ENCODE measurements at places on chromosomes 3 and 15.

GRCh38 chr15:90006217-90007075 is 5.3 kb downstream of the ZNF710 start:
- DNase-seq = no peak

DNA sequence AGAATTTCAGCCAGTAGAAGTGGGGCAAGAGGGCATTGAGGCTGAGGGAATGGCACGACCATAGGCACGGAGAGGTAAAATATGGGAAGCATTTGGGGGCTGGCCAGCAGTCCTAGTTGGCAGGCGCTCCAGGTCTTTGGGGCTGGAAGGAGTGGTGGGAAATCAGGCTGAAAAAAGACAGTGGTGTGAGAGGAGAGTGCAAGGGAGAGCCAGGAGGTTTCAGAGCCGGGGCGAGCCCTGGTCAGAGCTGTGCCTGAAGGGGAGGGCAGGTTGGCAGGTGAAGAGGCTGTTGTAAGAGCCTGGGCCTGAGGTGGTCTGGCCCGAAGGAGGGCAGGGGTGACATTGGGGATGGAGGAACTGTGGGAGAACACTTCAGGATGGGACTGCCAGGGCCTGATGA is 1.6 kb upstream of the IDH3A start:
- no peak for DNase-seq

DNA sequence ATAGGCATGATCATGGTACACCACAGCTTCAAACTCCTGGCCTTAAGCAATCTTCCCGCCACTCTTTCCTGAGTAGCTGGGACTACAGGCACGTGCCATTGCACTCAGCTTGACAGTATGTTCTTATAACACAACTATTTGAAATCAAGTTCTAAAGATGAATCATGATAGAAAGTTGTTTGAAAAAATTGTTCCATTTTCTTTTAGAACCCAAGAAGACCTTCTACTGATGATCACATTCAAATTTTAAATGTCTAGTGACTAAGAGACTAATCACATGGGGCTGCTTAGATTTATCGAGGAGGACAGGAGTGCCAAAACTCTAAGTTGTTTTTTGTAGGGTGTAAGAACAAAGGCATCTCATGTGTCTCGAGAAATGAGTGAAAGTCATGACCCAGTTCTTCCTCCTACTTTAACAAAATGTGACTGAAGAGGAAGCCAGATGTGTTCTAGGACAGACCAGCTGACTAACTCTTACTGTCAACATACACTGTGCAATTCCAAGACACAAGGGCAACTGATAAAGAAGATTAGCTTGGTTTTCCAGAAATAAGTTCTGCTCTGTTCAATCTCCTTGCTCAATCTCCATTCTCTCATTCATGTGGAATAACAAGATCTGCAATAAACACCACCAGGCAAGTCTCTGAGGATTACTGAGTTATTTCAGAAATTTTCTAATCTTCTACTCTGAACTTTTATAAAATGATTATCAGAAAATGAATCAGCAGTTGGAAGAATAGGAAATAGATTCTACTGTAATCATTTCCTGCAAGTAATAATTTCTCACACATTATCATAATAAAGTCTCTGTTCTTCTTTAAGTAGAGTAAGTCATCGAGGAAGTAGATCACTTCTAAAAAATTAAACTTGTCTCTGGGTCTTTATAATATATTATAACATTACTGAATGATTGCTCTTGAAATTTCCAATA is 122.6 kb upstream of the CCNL1 start:
- no peak for DNase-seq

DNA sequence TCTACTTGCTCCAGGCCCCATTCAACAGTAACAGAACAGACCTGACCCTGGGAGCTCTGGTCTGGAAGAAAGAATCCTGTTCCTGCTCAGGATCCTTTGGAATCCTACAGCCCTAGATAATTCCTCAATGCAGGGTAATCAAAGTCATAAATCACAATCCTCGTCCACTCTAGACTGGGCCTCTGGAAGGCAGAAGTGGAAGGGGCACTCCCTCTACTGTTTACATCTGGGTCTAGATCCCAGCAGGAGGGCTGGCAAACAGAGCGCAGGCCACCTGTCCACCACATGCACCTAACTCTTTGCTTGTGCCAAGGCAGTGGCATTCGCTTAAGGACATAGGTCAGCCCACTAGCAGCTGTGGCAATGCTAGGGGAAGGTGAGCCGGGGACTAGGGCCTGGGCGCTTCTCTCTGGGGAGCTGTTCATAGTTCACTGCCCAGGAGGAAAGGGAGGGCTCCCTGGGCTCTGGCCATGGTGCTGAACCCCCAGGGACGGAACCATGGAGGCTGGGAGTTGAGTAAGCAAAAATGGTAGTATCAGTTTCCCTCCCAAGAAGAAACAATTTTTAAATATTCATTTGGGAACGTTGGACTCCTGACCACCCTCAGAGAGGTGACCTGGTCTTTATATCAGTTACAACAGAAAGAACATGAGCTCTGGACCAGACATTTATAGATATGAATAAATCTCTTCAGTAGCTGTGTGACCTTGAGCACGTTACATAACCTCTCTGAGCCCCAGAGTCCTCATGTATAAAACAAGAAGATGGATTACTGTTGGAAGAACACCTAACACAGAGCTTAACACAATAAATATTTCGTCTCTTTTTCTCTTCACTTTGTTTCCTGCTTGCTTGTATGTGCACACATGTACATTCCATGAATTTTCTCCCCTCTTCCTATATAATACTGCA is 90.2 kb downstream of the NTRK3 start:
- no peak for DNase-seq

DNA sequence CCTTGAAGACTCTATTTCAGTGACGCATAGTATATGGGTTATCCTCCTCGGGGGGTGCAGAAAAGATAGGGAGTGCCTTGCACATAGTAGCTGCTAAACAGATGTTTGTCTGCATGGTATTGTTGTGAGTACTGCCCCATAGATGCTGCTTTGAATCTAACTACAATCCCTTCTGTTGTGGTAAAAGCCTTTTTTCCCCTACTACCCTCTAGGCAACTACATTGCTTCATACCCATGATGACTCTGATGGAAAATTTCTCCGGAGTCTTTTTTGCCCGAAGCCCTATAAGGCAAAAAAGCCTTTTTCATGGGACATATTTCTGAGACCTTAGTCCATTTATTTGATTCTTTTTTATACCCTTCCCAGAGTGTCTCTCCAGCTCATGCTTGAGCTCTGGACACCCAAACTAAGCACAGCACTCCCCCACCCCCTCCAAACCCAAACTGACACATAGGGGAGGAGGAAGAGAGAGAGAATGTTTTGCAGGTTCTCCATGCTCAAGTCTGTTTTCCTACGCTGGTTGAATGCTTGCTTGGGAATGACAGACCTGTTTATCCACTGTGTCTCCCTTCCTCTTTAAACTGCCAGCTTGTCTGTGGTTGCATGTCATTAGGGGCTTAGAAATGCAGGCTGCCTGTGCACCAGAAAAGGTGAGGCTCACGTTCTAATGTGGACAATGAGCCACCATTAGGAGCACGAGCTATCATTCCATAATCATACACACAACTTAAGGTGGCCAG is 52.9 kb downstream of the LRTM1 start:
- no peak for DNase-seq

DNA sequence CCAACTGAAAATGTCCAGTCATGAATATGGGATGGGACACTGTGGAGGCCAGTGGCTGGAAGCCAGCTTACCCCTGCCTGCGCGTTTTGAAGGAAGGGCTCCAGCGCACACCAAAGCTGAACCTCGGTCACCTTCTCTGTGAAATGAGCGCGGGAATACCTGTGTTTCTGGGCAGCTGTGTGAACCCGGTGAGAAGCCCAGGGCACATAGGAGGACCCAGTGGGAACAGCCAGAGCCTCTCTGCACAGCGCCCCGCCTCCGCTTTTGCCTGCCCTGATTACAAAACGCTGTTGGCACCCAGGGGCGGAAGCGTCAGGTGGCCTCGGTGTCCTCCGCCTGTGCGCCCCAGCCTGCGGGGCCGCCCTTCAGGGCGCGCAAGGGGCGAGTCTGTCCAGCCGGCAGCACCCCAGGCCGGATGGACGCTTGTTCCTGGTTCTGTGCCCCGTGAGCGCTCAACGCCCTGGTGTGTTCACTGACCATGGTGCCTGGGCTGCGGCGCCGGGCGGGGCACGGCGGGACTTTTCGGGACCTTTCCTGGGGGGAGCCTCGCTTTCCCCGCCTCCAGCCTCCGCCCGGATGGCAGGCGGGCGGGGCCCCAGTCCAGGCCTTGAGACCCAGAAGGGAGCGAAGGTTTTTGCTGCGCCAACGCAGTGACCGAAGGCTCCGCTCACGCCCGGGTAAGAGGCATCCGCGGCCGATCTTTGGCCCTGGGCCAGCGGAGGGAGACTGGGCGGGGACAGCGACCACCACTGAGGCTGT is at the start of gene SQOR:
Gene SQOR (plus strand): TSS at position 598 of the 759 bp plus-strand sequence. CDS start 23,895 bp downstream, outside the sequence.
- peak; percentile 68 for DNase-seq

DNA sequence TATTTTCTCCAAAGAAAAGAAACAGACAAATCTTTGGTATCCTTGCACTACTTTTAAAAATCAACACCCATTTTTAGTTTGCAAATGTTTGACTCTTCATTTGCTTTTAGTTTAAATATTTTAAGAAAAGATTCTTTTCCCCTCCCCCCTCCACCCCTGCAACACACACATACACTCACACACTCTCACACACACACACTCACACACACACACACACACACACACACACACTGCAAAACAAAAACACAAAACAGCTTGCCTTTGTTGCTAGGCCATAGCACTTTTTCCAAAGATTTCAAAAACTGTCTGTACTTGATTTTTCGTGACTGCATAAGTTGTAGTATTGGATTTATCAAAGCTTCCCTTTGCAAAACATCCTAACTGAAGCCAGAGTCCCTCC is 26.9 kb downstream of the ROBO2 start:
- DNase-seq = no peak

DNA sequence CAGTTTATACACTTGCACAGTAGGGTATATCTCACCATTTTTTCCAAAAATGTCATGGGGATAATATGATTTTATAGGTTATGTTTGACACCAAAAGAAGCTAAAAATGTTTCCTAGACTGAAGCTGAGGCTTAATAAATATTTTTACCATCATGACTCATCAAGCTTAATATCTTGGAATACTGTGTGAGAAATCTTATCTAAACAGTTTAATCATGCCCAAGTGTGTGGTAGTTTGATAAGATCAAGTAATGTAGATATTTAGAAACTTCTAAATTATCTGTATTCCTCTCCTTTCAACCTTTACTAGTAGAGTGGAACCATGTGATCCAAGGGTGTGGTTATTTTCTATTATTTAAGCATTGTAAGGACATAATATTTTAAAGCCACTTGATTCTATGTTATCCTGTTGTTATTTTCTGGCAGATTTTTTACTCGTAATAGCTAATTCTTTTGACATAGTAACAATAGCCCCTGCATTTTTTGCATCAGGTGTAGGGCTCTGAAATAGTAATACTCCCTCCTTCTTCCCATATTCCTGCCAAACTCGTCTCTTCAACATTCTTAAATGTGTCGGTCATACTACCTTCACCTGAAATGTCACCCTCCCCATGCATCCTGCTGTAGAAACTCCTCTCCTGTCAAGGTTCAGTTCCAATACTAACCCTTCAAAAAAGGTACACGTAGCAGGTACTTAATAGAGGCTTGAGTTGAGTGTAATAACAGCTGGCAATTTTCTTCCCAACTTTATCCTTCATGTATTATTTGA is 729.6 kb downstream of the NLGN1 start:
- DNase-seq = no peak

GRCh38 chr3:44106756-44107155 is 134.9 kb upstream of the TOPAZ1 start:
- no peak for DNase-seq

GRCh38 chr3:145294572-145294971 is 866.4 kb downstream of the PLOD2 start:
- DNase-seq = no peak

- no peak for DNase-seq
Observed at GRCh38 chr3:4417449-4417848, 49.6 kb downstream of the SUMF1 start.

DNA sequence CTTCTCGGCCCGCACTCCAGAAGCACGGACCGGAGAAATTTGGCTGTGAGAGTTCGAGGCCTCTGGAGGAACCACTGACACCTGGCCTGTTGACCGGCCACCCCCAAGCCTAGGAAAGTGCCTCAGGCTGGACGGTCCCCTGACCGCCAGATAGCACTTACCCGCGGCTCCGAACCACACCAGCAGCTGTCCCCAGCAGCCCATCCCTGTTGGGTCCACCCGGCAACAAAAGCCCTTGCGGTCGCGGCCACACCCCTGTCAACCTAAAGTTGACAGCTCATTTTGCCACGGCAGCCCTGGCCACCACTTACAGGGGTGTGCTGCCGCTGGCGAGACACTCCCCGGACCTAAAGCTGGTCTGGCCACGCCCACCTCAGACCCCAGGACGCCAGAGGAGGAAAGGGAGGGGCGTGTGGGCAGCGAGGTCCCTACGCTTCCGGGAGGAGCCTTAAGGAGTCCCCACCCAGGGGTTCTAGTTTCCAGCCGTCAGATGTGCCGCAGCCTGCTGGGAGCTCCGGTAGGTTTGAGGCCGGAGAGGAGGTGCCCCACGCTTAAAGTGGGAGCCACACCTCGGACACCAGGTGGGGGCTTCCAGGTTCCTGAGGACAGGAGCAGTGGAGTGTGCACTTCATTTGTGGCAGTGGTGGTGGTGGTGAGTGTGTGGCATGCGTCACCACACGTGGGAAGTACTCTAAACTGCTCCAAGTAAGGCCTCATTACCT is at the start of gene LTK:
Gene LTK (minus strand): TSS at position 322 of the 722 bp plus-strand sequence. CDS start 118 bp downstream, at position 204.
- DNase-seq = no peak

- DNase-seq = no peak
Observed at GRCh38 chr15:33871980-33872379, 96.3 kb upstream of the CHRM5 start.

GRCh38 chr3:154536751-154537150 is 106.8 kb upstream of the GPR149 start:
- no peak for DNase-seq
